Cardiac ventricle fibroblast (primary cell): ENCODE measurements at places on chromosomes 5 and 9. TPM values are rescaled to one million over a fixed set of nuclear protein-coding genes. Genes with fewer than 3 reads are reported as not detected.

The KCNT1 gene
- total RNA-seq = not detected in 2 replicates

The TLX3 gene
- total RNA-seq = not detected in 2 replicates

The TMEM171 gene
- 0.19 and 0.20 TPM in 2 replicates for total RNA-seq

The RNF183 gene
- not detected in 2 replicates for total RNA-seq
